NCI-H1092 treated with DMSO at 0.1 percent for 48 hours (cell line): ENCODE measurements at places on chromosomes 6 and 20.

GRCh38 chr20:3777716-3778629 lies 3.3 kb downstream of the SPEF1 start:
- DNase-seq: no peak

GRCh38 chr6:8130399-8130798 lies 28.1 kb upstream of the EEF1E1 start:
- DNase-seq: no peak

DNA sequence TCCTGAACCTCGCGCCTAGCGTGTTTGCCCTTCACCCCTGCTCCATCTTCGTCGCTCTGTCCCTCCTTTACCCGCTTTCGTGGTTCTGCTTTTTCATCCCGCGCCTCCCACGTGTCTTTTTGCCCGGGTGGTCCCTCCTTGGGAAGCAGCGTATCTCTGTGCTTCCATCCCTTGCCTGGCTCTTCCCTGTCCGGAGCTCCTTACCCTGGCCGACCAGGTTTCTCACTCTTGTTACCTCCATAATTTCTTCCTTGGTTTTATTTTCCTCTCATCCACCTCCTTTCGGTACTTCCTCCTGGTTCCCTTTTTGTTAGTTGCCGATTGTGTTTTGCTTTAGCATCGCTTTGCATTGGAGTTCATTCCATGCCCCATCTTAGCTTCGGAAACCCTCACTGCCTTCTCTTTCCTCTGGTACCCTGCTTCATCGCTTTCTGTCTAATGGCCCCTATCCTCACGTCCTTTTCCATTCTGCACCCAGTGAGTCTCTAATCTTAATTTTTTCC lies 735 bp downstream of the FAM135A start:
- peak; percentile 50 for DNase-seq

- no peak for DNase-seq
Measured at GRCh38 chr6:84123186-84123585, 89.6 kb downstream of the MRAP2 start.
